ENCODE measurements at places on chromosomes 12 and 14. TPM values are rescaled to one million over a fixed set of nuclear protein-coding genes. Genes with fewer than 3 reads are reported as not detected.
A peak's percentile ranks its signal among the peaks of the same experiment; 100 is the strongest.

- DNase-seq = no peak
Measured at GRCh38 chr12:124512667-124513296, 54.6 kb downstream of the NCOR2 start.

GRCh38 chr12:92556637-92557421, 146.0 kb upstream of the PLEKHG7 start:
- no peak for DNase-seq

DNA sequence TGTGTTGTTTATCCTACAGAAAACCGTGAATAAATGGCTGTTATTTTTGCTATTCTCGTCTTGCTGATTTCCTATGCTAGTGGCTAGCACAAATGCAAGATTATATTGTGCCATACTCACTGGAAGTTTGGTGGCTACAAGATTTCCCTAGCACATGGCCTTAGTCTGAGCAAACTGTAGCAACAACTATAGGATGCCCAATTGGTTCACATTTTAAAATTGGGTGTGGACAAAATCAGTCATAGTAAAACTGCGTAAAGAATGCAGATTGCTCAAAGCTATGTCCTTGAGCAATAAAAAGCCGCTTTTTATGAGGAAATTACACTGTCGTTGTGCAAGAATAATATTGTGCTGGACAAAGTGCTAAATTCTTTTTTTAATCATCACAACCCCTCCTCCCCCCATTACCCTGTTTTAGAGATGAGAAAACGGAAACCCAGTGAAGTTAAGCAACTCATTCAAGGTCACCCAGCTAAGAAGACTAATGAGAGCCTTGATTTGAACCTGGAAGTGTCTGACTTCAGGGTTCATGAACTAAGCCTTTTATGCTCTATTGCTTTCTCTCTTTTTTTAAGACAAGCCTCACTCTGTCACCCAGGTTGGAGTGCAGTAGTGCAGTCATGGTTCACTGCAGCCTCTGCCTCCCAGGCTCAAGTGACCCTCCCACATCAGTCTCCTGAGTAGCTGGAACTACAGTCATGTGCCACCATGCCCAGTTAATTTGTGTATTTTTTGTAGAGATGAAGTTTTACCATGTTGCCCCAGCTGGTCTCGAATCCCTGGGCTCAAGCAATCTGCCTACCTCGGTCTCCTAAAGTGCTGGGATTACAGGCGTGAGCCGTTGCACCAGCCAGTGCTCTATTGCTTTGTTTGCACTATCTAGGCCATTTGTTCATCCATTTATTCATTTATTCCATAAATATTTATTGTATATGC, 73.6 kb downstream of the SRGAP1 start:
- no peak for DNase-seq

- peak; percentile 12 for DNase-seq
Measured at GRCh38 chr12:126156806-126157574, 1091.8 kb downstream of the AACS start.

DNA sequence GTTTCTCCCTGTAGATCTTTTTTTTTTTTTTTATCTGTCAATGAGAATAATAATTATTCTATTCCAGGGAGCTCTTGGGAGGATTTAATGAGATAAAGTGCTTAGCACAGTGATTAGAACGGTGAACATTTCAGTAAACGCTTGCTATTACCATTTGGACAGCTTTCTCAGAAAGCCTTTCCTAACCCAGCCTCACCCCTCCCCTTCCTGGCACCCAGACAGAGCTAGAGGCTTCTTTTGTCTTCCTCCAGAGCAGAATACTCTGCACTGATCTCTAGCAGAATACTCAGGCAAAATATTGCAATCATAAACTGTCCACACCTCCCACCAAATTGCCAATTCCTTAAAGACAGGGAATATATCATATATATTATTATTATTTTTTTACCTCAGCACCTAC, 66.6 kb downstream of the ERGIC2 start:
- DNase-seq = no peak

RPGRIP1 gene
- 6.0 TPM for total RNA-seq

MMP19 gene
- total RNA-seq = 0.18 TPM

BICDL1 gene
- 24.4 TPM for total RNA-seq

GALNT9 gene
- 23.1 TPM for total RNA-seq

WDHD1 gene
- 13.0 TPM for total RNA-seq
